ENCODE measurements at places on chromosomes 2 and 18.

DNA sequence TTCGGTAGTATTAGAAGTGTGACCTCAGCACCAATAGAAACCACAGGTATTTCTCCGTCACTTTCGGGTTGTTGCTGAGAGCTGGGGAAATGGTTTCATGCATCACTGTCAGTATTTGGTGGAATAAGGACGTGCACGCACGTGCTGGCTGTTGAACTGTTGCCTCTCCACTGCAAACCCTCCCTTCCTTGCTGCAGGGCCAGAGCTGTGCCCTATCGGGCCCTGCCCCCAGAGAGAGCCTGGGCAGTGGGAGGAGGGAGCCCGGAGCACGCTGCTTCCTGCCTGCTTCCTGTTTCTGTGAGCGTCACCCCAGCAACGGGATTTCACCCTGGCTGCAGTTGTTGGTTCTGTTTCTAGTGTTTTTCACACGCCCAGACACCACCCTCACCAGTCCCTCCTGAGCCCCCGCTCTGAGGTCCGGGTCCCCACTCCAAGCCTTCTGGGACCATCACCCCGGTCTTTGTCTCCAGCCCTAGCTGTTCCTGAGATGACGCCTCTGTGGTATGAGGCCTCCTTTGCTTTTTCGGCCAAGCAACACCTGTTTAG, 47.4 kb downstream of the LRRFIP1 start:
- peak; percentile 75 for DNase-seq

DNA sequence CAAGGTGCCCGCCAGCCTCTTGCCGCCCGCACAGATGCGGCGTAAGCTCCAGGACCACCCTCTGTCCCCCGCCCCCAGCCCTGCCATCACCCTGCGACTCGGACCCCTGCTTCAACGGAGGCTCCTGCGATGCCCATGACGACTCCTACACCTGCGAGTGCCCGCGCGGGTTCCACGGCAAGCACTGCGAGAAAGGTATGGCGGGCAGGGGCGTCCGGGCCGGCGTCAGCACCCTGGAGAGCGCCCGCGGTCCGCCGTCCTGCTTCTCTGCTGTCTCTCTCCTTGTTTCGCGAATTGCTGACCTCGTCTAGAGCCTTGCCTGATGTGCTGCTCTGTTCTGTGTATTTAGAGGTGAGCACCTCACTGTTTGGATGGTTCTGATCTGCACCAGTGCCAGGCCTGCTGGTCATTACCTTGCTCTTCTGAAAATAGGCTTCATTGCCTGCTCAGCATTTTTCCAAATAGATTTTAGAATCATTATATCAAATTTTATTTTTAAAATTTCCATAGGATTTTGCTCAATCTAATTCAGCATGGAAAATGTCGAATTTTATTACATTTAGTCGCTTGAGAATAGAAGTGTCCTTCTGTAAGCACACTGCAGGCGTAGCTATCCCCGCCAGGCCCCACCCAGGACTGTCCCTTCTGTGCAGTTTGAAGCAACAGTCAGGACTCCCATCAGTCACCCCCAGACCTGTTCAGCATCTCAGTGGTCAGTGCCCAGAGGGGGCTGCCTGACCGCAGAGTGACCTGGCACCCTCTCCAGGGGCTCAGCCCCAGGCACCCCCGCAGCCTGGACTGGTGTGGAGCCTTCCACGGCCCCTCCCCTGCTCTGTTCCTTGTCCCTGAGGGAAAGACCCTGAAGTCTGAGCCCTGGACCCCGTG, 51.6 kb downstream of the SNED1 start:
- peak; percentile 18 for DNase-seq

GRCh38 chr2:51534166-51534565, 502.2 kb upstream of the NRXN1 start:
- DNase-seq = no peak

DNA sequence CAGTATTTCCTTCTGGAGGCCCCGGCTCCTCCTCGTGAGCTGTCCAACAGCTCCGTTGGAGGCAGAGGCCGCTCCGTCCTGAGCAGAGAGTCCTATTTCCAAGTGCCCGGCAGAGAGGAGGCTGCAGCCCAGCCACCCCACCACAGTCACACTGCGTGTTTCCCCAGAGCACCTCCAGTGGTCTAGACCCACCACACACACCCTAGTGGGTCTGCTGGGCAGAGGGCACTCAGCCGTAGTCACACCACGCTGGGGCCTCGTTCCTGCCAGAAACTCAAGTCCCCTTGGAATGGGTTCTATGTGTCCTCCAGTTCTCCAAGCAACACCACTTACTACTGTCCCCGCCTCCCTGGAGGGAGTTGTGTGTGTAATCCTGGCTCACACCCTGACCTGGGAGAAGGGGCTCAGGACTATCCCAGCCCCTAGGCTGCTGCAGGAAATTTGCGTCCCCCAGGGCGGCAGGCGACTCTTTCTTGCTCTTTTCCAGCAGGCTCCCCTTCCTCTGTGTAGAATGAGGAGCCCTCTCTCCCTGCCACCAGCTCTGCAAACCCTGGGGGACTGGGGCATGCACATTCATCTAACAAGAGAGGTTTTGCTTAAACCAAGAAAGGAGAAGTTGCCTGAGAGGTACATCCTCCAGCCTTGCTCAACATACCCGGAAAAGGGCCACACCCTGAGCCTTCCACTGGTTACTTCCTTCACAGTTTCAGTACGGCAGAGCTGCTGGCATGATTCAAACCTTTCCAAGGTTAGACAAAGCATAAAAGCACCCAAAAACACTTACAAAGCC, 114.1 kb downstream of the NDUFA10 start:
- no peak for DNase-seq

- peak; percentile 57 for DNase-seq
These were observed 22.7 kb upstream of the PKDCC start for GRCh38 chr2:42025151-42025582.

- no peak for DNase-seq
These were observed 18.7 kb downstream of the CABLES1 start for GRCh38 chr18:23154030-23154429.

DNA sequence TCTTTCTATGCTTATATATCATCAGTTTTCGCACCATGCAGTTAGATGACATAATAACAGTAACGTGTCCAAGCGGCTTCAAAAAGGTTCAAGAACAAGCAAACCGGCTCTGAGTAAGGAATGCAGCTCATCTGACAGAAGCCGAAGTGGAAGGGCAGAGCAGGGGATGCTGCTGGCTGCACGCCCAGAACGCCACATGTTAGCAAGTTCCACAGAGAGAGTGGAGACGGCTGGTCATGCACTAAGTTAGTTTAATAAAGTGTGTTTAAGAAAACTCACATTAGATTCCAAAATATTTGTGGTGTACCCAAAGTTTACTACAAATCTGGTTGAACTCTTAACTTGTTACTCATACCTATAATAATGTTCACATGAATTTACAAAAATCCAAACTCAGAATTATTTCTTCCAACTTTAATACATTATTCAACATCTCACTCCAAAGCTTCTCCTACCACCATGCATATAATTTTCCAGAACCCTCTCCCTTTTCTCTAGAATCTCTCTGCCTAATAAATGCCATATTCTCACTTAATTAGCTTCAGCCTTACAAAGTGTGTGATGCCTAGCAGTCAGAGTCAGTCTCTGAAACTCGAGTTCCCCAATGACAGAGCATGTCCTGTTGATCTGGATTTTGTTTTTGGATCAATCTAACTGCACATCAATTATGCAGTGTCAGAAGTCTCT, 170.0 kb downstream of the DNAH7 start:
- peak; percentile 98 for DNase-seq

DNA sequence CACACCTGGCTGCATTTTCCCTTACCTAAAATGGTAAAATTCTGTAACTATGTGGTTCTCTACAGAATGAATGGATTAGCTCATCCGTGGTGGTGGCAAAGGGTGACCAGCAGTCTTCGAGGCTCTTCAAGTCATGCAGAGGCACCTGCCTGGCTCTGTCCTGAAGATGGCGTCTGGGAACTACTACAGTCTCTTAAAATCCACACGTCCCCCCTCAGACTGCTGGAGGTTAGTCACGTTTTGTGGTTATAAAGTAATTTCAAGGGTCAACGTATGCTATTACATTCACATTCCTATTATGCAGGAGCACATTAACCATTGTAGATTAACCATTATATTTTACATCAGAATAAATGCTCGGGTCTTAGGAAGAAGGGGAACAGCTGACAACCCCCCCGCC, 616.7 kb downstream of the GALR1 start:
- DNase-seq = no peak

DNA sequence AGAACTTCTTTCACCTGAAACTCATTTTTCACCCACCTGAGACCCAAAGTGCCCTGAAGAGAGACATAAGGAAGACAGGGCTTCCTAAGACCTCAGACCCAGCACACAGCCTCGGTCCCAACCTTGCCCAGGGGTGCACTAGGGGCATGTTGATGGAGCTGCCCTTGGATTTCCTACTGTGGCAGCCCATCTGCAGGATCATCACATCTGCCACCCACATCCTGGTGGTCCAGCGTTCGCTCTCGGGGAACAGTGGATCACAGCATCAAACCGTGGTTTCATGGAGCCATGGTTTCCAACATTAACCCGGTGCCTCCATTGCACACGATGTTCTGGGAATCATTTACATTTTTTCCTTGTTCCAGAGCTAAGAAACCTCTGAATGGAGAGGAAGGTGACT, 186.4 kb downstream of the TFCP2L1 start:
- DNase-seq = no peak

GRCh38 chr2:237315829-237316225, 98.1 kb downstream of the COL6A3 start:
- DNase-seq = no peak

GRCh38 chr18:62637807-62638687, 77.3 kb upstream of the PHLPP1 start:
- DNase-seq = peak; percentile 21

DNA sequence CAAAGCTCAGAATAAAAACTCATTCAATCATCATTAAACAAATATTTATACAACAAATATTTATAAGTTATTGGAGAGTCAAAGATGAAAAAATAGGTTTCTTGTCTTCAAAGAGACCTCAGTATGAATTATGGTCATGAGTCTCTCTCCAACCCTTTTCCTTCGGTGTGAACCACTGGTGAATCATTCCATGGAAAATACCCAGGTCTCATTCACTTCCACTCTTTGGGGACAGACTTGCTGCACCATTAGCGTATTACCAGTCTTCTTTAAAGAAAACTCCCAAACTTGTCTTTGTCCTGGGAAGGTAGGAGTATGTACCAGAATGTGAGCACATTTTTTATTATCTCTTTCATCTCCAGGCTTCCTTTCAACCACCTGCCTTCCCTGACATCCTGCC, 257.4 kb upstream of the RBMS1 start:
- DNase-seq = peak; percentile 23

- DNase-seq = no peak
These were observed 34.6 kb downstream of the ERCC3 start for GRCh38 chr2:127259355-127259754.

GRCh38 chr18:60929966-60930365, 403.3 kb upstream of the CDH20 start:
- DNase-seq = no peak

DNA sequence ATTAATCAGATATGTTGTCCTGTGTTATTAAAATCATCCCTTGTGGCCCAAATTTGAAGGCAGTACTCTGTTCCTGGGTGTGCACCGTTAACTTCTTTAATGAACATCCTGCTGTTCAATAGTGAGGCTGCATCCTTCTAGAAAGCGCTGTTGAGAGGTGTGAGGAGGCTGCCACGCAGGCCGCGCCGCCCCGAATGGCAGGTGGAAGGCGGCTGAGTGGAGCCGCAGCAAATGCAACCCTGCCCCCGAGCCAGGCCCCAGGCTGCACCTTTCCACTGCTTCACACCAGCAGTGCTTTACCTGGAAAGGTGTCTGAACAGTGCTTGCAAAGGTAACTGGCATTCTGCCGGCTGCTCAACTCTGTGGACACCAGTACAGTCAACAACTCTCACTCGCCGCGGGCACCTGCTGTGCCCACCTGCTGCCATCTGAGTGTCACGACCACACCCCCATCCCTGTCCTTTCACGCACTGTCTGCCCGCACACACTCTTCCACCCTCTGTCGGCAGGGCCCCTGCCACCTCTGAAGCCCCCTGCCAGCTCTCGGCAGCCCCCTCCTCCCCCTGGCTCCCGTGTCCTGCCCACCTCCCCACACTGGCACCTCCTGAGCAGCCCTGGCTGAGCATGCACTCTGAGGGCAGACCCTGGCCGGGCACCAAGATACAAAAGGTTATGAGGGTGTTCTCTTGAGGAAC, 70.9 kb downstream of the ODC1 start:
- no peak for DNase-seq

- DNase-seq = peak; percentile 54
These were observed 553 bp downstream of the CNDP2 start for GRCh38 chr18:74496508-74497323.

- no peak for DNase-seq
These were observed 120.0 kb downstream of the MYCN start for GRCh38 chr2:16060125-16060935.

- DNase-seq = peak; percentile 82
These were observed 5.4 kb downstream of the PID1 start for GRCh38 chr2:229265727-229266126.

DNA sequence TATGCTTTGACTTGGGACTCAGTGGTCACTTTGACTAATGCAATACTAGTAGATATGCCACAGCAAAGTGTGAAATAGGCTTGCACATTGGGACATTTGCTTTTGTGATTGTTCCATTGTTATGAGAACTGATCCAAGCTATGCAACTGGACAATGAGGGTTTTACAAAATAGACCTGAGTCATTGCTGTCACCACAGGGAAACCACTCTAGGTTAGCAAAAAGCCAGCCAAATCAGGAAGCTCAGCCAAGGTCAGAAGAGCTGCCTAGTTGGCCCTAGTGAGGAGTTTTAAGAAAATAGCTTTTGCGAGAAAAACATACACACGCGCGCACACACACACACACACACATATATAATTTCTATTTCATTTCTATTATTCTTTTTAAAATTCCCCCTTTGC, 452.4 kb upstream of the CDH7 start:
- DNase-seq = no peak

- DNase-seq = no peak
These were observed 127.4 kb upstream of the MSH6 start for GRCh38 chr2:47655563-47655880.

GRCh38 chr2:128684523-128684922, 365.9 kb upstream of the HS6ST1 start:
- no peak for DNase-seq

DNA sequence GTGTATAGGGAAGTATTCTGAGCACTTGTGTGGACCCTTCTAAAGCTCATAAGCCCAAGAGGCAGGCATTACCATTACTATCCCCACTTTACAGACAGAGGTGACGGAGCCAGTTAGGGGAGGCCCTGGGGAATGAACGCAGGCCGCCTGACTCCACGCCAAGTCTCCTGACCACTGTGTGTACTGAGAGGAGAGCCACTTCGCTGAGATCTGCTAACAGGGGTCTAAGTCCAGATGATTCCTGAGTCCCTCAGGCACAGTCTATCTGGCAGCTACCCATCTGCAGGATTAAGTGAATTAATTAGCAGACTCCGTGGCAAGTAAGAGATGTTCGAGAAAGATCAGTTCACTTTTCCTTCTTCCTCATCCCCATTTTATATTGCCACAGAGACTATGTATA, 13.7 kb downstream of the CYB5A start:
- DNase-seq = no peak

- no peak for DNase-seq
These were observed 48.4 kb downstream of the NPPC start for GRCh38 chr2:231877533-231878456.

GRCh38 chr18:55251254-55251971, 292.2 kb upstream of the CCDC68 start:
- peak; percentile 37 for DNase-seq

- no peak for DNase-seq
These were observed 110.6 kb downstream of the NEB start for GRCh38 chr2:151623631-151624030.
